HT-29 (cell line): ENCODE measurements at places on chromosomes 11 and 22.

DNA sequence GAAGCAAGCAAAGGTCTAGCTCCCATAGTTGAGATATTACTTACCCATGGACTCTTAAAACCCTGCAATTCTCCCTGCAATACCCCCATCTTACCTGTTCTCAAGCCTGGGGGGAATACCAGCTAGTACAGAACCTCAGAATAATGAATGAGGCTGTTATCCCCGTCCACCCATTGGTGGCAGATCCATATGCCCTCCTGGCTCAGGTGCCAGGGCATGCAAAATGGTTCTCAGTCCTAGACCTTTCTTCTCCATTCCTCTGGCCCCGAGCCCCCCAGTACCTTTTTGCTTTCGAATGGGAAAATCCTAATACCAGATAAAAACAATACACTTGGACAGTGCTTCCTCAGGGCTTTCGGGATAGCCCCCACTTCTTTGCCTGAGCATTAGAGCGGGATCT is 86.4 kb downstream of the PIWIL4 start:
- no peak for DNase-seq

GRCh38 chr11:75388386-75389275 is 10.7 kb upstream of the RPS3 start:
- peak; percentile 93 for DNase-seq

DNA sequence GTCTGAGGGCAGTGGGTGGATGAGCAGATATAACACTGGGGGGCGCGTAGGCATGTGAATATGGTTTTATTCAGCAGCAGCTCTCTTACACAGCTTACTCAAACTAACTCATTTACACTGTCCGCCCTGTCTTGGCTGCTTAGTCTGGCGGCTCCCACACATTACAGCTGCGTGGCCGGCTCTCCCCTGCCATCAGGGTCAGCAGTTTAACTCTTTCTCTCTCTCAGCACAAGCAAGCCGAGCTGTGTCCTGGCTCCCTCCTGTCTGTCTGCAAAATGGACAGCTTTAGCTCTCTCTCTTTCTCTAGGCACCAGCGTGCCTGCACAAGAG is 1310.1 kb upstream of the RAG2 start:
- DNase-seq = no peak

- no peak for DNase-seq
These were observed 118.3 kb downstream of the CD44 start for GRCh38 chr11:35257281-35257680.
